Fibroblast of skin of left biceps (primary cell): ENCODE measurements at places on chromosomes 2 and 18.

DNA sequence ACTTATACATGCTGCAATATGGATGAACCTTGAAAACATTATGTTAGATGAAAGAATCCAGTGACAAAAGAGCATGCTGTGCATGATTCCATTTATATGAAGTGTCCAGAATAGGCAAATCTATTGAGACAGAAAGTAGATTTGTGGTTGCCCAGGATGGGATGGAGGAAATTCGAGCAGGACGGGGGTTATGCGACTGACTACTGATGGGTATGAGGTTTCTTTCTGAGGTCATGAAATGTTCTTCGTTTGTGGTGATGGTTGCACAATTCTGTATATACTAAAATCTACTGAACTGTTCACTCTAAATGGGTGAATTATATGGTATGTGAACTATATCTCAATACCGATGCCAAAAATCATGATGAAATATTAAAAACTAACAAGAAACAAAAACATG is 18.9 kb upstream of the MTERF4 start:
- no peak for DNase-seq

GRCh38 chr18:62710417-62710816 is 4.9 kb upstream of the PHLPP1 start:
- no peak for DNase-seq

DNA sequence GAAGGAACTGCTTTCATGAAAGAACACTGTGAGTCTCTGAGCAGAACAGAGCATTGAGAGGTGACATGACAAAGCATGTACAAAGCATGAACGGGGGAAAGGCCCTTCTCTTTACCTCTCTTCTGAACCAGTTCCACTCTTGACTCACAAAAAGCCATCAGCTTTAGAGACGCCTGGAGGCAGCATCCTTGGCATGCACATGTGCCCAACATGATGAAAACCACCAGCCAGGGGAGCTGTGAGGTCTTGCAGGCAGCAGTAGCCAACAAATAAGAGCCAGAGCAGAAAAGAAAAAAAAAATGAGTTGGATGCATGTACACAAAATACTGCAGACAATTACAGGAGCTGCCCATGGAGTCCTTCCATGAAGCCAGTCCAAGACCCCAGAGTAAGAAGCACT is 95.5 kb upstream of the AGAP1 start:
- DNase-seq, result no peak

DNA sequence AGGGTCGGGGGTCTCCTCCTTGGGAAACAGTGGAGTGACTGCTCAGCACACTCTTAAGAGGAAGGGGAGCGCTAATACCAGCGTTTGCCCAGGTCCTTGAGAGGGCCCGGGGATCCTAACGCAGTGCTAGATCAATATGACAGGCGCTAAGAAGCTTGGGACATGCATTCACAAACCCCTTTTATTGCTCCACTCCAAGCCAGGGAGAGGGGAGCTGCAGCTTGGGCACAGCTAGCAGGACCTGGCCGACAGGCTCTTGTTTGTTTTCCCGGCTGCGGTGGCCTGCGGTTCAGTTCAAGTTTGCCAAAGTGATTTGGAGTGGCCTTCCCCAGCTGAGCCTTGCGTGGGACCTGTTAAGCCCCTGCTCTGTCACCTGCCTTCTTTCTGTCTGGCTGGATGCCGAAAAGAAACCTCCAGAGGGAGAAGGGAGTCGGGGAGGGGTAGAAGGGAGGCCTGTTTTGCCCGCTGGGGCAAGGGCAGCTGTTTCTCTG is 152.1 kb downstream of the GLI2 start:
- no peak for DNase-seq

GRCh38 chr18:12485479-12486105 is 77.9 kb downstream of the PRELID3A start:
- no peak for DNase-seq

- DNase-seq, result no peak
Observed at GRCh38 chr2:223972656-223973102, 15.4 kb downstream of the MRPL44 start.

DNA sequence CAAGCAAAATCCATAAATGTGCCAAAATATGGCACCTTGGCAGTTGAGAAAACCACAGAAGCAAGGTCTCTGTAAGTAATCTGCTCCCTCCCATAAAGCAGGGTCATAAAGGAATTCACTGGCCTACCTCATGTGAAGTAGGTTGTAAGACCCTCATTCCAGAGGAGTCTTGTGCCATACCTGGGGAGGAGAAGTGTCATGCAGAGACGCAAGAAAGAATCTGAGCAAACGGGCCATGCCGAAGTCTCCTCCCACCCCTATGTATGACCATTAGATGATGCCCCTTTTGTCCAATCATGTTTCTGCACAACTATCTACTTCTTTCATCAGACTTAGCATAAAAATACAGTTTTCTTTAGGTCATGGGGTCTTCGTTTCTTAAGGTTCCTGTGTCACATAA is 14.6 kb downstream of the NMUR1 start:
- DNase-seq, result no peak

GRCh38 chr2:34012715-34013302 is 413.7 kb upstream of the FAM98A start:
- no peak for DNase-seq

DNA sequence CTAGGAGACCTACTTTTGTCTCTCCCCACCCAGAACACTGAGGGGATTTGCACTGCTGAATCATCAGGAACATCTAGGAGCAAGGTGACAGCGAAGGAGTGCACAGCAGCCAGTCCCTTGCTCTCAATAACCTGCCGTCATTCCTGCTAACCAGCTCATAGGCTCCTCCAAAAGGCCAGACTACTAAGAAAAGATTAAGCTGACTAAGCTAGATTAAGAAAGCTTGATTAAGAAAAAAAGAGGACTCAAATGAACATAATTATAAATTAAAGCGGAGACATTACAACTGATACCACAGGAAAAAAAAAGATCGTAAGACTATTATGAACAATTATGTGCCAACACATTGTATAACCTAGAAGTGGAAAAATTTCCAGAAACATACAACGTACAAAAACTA is 1254.8 kb upstream of the CHAC2 start:
- no peak for DNase-seq

GRCh38 chr2:175012516-175012915 is 7.3 kb upstream of the CHN1 start:
- no peak for DNase-seq

DNA sequence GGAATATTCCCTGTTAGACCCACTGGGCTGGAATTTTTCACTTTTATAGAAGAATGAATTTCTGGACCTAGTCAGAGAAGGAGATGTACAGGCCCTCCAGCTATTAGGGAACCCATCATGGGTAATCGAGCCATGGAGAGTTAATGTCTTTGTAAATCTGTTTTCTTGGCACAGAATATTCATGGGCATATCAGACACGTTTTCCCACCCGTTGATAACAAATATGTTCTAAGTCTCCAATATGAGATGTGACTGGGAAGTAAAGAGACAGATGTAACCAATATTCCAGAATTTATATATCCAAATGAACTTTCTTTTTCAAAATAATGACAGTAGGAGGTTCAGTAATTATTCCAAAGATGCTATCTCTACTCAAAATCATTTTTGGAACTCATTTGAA is 38.7 kb downstream of the CCDC85A start:
- no peak for DNase-seq

- DNase-seq, result no peak
Observed at GRCh38 chr2:4219571-4219970, 516.2 kb downstream of the DCDC2C start.

DNA sequence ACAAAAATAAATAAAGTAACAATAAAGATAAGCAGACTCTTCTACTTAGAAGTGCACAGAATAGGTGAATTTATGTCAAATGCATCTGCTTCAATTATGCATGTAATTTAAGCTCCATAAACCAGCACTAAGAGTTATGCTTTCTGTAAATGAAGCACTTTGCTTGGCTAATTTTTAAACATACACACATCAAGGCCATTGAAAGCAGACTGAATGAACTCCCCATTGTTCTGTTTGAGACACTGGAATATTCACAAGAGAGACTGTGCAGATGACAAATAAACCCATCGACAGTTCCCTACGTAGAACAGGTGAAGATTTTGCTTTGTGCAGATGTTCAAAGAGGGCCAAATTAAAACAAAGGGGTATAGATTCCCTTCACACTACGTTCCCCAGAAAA is 133.4 kb downstream of the PID1 start:
- no peak for DNase-seq

GRCh38 chr2:211837206-211837605 is 701.4 kb downstream of the ERBB4 start:
- no peak for DNase-seq

GRCh38 chr2:96099861-96100798 is 16.2 kb downstream of the ADRA2B start:
- no peak for DNase-seq

GRCh38 chr2:200839513-200839912 is 24.9 kb downstream of the CLK1 start:
- DNase-seq, result no peak

DNA sequence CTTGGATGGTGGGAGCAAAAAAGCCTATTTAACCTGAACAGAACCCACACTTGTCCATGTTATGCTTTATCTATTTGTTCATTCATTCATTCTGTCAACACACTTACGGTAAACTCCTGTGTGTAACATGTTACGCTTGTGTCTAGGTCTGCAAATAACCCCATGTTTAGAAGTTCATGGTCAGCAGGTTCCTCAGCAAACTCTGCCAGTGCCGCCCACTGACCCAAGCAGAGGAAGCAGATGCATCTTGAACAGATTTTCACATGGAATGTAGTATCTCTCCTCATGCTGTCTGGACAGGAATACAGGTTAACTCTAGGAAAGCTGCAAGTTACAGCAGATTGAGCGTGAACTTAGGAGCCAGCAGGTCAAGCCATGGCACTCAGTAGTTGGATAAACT is 213.7 kb upstream of the COPS8 start:
- no peak for DNase-seq

- no peak for DNase-seq
Observed at GRCh38 chr2:75320898-75321598, 121.7 kb upstream of the TACR1 start.

DNA sequence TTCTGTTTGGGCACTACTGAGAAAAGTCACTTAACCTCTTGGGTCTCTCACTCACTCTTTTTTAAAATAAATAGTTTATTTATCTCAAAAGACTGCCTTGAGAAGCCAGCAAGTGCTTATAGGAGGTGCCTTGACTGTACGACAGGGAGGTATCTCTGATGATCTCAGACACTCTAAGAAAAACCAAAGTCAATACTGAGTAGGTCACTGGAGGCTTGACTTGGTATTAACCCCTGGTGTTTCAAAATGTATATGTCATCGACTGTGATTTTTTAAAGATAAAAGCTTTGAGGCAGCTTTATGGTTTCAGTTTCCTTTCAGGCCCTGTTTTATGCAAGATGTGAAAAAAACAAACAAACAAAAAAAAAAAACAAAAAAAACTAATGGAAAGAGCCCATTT is 33.7 kb downstream of the MREG start:
- DNase-seq, result no peak

GRCh38 chr18:39886136-39886535 is 2068.9 kb upstream of the PIK3C3 start:
- no peak for DNase-seq
